ENCODE measurements at places on chromosomes 6 and 20.

DNA sequence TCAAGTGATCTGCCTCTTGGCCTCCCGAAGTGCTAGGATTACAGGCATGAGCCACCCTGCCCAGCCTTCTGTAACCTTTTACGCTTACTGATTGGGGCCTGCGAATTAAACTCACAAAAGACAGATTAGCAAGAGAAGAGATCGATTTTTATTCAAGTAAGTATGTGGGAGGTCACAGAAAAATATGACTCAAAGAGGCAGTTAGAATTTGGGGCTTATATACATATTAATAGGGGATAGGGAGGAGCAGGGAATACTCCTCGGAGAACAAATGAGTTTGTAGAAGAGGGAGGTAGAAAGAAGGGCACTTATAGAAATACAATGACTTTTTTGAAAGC lies 78.9 kb downstream of the CD24 start:
- no peak for DNase-seq

DNA sequence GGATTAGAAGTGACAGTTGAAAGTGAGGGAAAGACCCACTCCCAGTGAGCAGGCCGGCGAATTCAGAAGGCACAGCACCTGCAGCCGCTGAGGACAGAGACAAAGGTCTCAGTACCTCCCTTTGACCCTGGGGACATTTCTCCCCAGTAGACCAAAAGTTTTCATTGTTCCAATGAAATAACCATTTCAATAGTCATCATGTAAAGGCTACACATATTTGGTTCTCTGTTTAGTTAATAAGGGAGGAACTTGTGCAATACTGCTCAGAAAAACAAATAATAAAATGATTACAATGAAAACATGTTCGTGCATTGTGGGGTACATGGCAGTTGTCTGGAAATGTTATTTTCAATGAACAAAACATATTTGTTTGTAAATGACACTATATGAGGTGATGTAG lies 52.5 kb downstream of the EDN1 start:
- no peak for DNase-seq

DNA sequence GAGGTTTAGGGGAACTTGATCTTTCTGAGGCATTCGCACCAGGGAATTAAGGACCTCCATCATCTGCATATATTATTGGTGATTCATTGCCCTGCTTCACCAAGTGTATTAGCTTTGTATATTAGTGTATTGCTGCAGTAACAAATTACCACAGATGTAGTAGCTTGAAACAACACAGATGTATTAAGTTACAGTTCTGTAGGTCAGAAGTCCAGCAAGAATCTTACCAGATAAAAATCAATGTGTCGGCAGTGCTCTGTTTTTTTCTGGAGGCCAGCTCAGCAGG lies 65.8 kb downstream of the HMGN3 start:
- DNase-seq: no peak

- DNase-seq: no peak
Measured at GRCh38 chr6:163165922-163166321, 248.6 kb upstream of the QKI start.

DNA sequence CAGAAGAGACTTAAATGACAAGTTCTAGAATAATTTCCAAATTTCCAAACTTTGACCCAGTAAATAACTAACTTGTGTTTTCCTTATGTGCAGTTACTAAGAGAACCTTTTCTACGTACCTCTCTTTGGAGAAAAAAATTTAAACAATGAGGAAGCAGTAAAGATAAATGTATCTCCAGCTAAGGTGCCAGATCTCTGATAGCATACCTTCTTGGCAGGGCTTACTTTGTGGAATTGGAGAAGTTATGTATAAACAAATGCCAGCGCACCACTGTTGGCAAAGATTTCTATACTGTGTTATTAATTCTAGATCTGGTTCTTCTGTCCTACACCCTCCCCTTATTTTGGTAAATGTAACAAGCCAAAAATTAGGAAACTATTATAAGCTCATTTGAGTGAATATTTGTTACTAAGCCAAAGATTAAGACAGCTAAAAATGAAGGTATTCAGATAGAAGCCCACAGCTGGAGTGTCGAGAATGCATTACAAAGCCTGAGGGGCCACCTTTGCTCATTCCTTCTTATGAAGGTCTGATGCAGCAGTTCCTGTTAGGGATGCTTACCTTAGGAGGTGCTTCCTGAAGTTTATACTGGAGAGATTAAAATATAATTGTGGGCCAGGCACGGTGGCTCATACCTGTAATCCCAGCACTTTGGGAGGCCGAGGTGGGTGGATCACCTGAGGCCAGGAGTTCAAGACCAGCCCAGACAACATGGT lies 373.1 kb upstream of the SOX4 start:
- DNase-seq: no peak

GRCh38 chr6:56076033-56076432 lies 171.3 kb downstream of the COL21A1 start:
- DNase-seq: no peak

DNA sequence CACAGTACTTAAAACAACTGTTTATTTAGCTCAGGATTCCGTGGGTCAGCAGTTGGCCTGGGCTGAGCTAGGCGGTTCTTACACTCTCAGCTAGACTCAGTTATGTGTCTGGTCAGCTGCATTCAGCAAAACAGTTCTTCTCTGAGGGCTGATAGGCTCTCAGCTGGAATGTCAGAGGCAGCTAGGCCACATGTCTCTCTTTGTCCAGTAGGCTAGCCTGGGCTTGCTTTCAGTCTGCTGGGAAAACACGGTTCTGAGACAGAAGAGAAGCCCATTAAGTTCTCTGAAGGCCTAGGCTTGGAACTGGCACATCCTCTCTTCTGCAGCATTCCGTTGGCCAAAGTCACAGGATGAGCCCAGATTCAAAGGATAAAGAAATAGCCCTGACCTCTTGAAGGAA lies 65.6 kb downstream of the TULP4 start:
- DNase-seq: no peak

- DNase-seq: no peak
Measured at GRCh38 chr20:41275301-41275731, 42.2 kb downstream of the ZHX3 start.

GRCh38 chr6:126040826-126041225 lies 54.5 kb downstream of the TRMT11 start:
- no peak for DNase-seq

DNA sequence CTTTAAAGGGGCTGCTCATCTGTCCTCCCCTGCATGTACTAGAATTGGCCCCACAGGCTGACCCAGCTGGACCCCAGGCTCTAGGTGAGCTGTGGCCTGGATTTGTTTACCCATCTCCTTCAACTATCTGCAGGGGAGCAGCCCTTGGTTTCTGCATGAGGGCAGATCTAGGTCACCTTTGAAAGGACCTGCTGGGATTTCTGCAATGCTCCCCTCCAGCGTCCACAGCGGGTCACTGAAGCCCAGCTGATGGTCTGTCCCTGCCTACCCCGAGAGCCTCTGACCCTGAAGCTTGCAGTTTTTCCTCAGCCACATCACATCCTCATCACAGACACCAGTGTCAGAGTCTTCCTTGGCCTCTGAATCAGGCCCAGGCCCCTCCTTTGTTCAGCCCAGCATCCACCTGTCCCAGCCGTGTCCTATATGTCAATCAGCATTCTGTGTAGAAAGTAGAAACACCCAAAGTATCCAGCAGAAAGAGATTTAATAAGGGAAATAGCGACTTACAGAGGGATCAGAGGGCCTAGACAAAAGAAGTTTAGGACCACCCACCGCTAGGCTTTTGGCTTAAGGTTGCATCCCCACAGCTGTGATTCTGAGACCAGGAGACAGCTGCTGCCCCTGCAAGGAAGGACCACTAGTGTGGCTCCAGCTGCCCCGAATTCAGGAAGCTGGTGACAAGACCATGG lies 243.1 kb downstream of the LRFN2 start:
- DNase-seq: no peak

GRCh38 chr6:20306491-20306890 lies 94.2 kb upstream of the MBOAT1 start:
- no peak for DNase-seq

DNA sequence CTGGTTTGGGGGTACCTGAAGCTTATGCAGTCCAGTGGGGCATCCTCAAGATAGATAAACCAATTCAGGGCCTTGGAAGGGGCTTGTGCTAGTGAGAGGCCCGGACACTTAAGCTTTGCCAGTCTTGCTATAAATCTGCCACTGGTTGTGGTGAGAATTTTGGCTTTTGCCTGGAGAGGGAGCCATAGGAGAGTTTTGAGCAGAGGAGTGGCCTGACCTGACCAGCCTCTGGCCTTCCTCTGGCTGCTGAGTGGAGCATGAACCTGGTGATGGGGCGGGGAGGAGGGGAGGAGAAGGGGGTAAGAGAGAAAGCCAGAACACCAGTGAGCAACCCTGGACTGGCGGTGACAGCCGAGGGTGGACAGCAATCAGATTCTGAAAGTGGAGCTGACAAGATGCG lies 7.1 kb downstream of the TMEM74B start:
- no peak for DNase-seq

GRCh38 chr6:90431576-90431975 lies 134.9 kb upstream of the BACH2 start:
- no peak for DNase-seq

GRCh38 chr6:122790028-122790422 lies 967 bp downstream of the SMPDL3A start:
- DNase-seq: no peak

DNA sequence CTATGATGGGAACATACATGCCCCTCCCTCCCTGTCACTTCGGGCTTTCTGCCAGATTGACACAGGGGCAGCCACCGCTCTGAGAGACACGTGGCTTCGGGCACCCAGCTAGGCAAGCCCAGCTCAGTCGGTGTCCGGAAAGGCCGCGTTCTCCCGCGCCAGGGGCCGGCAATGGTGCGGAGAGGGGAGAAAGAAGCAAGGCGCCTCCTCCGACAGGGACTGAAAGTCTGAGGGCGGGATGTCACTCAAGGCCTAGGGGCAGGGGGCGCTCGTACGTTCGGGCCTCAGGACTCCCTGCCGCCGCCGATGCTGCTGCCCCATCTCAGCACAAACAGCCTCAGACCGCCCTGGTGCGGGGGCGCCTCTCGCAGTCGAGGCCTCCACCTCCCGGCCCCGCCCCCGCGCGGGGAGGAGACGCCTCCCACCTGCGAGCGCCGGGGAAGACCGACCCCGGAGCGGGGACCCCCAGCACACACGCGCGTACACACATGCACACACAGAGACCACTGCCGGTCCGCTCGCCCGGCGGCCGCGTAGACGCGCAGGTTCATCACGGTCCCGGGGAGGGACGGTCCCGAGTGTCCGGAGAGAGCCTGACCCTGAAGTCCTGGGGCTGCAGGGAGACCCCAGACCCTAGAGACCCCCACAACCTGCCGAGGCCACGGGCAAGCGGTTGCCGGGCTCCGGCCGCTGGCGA lies 1.9 kb downstream of the GRM4 start:
- DNase-seq: no peak
